Heart right ventricle (tissue), 16 donors: ENCODE measurements at places on chromosomes 3 and 15. TPM values are rescaled to one million over a fixed set of nuclear protein-coding genes. Genes with fewer than 3 reads are reported as not detected.

KLF15 gene
- polyA plus RNA-seq: 61.3 TPM

NMNAT3 gene
- 6.2 TPM for polyA plus RNA-seq

DNA sequence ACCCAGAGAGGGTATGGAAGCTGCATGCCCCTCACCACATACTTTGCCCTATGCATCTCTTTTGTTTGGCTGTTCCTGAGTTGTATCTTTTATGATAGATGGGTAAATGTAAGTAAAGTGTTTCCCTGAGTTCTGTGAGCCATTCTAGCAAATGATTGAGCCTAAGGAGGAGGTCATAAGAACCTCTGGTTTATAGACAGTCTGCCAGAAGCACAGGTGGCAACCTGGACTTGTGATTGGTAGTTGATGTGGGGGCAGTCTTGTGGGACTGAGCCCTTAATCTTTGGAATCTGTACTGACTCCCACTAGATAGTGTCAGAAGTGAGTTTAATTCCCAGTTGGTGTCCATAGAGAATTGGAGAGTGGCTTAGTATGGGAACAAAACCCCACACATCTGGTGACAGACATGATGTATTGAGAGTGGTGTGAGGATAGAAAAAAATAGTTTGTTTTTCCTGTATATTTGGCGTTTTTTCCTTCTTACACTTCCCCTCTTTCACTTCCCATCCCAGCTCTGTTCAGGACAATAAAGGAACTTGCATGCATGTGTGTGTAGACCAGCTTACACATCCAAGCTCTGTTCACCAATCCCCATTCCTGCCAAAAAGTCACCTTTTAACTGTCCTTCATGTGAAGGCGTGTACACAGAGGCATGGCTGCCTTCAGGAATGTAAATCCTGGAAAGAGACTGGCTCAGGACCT is 38.1 kb upstream of the SPPL2A start:
- DNase-seq: no peak

DNA sequence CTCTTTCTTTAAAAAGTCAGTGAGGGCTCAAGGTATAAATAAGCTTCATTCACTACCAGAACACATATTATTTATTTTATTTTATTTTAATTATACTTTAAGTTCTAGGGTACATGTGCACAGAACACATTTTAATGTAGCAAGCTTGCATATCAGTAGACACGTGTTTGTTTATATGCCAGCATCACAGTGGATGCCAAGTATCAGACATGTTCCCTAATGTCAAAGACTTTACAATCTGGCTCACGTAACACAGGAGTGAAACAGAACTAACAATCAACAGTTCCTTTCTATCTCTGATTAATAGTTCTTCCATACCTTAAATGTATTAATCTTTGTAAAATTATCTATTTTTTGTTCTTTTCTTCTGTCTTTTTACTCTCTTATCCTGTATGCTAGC is 23.3 kb upstream of the ENTPD3 start:
- no peak for DNase-seq

DNA sequence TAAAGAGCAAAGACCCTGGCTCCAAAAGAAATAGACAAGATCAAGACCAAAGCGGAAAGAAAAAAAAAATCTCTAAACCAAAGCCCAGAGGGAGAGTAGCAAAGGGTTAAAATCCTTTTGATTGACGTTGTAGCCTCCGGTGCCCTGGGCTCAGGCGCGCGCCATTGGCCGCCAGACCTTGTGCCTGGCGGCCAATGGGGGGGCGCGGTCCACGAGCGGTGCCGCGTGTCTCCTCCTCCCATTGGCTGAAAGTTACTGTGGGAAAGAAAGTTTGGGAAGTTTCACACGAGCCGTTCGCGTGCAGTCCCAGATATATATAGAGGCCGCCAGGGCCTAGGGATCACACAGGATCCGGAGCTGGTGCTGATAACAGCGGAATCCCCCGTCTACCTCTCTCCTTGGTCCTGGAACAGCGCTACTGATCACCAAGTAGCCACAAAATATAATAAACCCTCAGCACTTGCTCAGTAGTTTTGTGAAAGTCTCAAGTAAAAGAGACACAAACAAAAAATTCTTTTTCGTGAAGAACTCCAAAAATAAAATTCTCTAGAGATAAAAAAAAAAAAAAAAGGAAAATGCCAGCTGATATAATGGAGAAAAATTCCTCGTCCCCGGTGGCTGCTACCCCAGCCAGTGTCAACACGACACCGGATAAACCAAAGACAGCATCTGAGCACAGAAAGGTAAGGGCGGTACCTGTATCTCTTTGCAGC is at the start of gene HES1:
TSS of gene HES1 (plus strand) at position 343 of the 713 bp plus-strand sequence. CDS start at position 576, 233 bp downstream.
- peak; percentile 96 for DNase-seq

NR2E3 gene
- not detected for polyA plus RNA-seq

FGF12 gene
- polyA plus RNA-seq: 406 TPM

SLC6A1 gene
- polyA plus RNA-seq: 2.7 TPM

GRCh38 chr15:63837032-63837431 is 3.3 kb upstream of the HERC1 start:
- DNase-seq: no peak

DNA sequence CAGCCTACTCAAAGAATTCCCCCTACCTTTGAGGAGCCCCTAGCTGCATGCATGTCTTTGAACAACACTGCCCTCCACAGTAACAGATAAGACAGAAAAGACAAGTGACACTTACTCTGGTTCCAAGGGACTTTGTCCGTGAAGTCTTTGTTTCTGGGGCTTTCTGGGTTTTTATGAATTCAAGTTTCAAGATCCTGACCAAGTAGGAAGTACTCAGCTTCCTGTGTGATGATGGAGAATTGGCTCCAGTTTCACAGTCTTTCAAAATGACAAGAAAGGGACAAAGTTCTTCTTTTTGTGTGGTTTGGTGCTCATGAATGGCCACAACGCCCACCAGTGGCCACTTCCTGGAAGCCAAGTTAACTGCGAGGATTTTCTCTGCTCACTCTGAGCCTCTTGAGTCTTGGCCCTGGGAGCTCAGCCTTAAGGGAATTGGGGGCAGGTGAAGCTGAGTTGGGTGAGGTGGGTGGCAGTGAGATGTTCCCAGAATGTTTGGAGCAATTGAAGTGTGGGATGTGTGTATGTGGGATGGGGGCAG is at the start of gene CCR1:
TSS of gene CCR1 (minus strand) at position 147 of the 538 bp plus-strand sequence. CDS start 4,000 bp downstream, outside the sequence.
- no peak for DNase-seq

DNA sequence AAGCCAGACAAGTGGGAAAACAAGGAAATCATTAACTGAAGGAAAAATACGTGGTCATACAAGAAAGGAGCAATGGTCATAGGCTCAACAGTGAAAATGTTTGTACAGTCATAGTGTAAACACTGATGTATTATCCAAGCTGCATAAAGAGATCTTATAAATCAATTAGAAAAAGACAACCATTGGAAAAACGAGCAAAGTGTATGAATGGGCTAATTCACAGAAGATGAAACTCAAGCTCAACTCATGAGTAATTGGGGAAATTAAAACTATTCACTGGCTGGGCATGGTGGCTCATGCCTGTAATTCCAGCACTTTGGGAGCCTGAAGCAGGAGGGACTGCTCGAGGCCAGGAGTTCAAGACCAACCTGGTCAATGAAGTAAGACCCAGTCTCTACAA is 6.4 kb upstream of the IGF2BP2 start:
- no peak for DNase-seq

- no peak for DNase-seq
Observed at GRCh38 chr3:75737831-75738493, 47.4 kb downstream of the ZNF717 start.

DNA sequence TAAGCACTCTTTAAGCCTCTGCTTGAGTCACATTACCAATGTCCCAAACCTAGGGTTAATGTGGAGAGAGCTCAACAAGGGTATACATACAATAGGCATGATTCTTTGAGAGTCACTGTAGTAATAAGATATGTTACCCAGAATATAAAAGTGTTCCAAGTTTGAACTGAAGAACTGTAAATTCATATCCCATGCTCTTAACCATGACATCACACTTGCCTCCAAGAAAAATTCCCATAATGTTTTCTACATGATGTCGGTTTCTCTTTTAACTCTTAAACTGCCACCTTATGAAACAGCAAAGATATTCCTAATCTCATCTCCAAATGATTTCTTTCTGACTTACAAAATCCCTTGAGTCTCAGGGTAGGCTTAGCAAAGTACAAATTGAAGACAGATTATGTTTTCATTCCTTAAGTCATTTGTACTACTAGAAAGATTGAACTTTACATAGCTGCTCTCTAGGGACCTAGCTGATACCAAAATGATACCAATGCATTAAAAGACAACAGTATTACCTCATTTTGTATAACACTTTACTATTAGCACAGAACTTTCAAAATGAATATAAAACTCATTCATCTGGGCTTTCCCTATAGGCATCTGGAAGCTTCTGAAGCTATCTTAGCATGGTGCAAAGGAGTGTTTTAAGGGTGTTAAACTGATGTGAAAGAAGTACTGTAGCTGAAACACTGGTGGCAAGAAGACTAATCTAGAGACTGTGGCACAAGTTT is 127.1 kb downstream of the KCNMB2 start:
- DNase-seq: no peak

SERPINI2 gene
- 0.06 TPM for polyA plus RNA-seq

DNA sequence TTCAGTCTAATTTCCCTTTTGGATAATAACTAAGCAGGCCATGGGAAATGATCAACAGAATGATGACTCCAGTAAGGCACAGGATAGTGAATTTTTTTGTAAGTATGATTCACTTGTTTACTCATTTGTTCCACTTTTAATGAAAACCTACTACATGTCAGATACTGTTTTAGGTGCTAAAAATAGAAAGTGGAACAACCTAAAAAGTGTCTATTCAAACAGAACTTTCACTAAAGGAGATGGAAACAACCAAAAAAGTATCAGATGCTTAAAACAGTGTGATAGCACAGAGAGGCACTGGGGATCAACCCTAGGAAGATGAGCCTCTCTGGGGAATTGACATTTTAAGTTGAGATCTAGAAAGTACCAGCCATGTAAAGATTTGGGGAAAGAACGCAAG is 11.1 kb downstream of the RYK start:
- DNase-seq: no peak

DNA sequence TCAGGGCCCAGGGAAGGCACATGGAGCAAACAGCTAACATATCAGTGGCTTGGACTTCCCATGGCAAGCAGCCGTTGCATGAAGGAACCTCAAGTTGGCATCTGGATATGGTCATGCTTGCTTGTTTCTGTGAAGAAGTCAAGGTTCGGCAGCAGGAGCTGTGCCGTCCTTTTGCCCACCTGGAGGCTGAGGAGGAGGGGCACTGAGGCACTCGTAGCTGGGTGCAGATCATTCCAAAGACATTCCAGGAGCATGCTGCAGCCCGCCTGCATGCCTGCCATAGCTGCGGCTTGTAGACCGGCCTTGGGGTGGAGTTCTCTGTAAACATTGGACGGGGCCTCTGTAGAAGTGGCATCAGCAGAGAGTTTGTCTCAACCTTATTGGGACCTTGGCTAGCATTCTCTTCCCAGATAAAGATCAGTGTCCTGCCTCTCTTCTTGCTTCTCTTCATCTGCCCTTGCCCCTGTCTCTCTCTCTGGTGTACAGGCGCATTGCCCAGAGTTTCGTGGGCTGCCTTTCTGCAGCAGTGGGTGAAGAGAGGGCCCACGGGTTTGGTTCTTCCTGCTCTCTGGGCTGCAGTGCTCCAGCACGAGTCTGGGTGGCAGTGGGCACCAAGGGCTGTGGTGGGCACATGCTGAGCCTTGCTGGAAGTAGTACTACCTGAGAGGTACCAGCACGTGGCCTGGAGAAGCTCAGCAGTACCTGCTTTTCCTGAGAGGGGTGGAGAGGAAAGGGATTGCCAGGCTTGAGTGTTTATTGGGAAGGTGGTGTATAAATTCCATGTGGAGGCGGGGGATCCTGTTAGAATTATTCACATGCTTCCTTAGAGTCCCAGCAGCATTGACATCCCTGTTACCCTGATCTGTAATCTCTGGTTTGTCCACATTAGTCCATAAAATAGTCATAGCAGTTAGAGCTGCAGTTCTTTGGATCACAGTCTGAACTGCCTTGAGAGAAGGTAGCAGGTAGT is 49.4 kb downstream of the CHCHD6 start:
- DNase-seq: no peak

DNA sequence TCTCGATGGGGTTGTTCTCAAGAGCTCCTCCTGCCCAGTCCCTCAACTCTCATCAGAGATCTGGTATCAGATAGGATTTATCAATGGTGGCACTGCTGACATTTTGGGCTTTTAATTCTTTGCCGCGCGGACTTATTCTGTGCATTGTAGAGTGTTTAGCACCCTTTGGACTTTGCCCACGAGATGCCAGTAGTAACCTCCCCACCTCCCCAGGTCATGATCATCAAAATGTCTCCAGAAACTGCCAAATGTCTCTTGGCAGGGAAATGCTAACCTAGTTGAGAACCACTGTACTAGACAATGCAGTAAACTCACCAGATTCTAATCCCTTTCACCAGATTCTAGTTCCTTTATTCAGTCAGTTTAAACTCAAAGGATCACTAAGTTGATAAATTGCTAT is 24.0 kb downstream of the SLC27A2 start:
- no peak for DNase-seq

GOLGA8T gene
- polyA plus RNA-seq: 0.04 TPM

DNA sequence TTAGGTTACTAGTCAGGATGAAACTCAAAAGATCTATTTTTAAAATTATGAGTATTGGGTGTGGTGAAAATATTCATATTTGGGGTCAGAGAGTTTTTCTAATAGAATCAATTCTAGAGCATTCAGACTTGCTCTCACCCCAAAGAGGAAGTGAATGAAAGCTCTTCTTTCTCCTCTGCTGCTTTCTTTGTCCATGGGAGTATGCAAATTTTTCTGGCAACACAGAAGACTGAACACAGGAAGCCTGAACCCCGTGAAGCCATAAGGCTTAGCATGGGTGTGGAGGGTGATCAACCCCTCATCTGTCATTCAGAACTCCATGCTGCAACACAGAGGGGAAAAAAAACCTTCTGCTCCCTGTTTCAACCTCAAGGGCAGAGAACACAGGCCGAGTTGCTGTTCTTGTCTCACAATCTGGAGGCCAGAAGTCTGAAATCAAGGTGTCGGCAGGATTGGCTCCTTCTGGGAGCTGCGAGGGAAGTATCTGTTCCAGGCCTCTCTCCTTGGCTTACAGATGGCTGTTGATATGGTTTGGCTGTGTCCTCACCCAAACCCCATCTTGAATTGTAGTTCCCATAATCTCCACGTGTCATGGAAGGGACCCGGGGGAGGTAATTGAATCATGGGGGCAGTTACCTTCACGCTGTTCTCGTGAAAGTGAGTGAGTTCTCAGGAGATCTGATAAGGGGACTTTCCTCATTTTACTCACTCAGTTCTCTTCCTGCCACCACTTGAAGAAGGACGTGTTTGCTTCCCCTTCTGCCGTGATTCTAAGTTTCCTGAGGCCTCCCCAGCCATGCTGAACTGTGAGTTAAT is 33.7 kb upstream of the CD47 start:
- DNase-seq: no peak

DNA sequence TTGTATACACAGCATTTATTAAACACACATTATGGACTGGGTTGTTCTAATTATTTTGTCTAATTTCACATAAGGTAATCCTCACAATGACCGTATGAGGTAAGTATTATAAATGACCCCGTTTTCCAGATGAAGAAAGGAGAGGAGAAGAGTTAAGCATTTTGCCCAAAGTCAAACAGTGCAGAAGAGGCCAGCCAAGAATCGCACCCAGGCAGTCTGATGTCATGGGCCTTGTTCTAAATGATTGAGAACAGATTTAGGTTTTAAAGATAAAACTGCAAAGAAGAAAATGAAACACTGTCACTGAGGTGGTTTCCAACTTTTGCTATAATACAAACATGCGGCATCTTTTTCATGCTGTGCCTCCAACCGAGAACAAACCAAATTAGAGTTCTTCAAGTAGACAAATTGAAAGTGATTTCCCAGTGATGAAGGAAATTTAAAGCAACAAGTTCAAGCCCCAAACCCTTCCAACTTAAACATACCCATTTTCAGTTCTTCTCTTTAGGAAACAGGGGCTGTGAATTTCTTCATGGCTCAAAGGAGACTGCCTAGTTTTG is 155.3 kb downstream of the THRB start:
- no peak for DNase-seq

PARP6 gene
- 113 TPM for polyA plus RNA-seq

ACOX2 gene
- 64.9 TPM for polyA plus RNA-seq

GRCh38 chr3:112555535-112556170 is 6.1 kb downstream of the ATG3 start:
- DNase-seq: no peak
